ENCODE measurements at places on chromosomes 12 and 14.

GRCh38 chr12:48982397-48983080, 4.4 kb downstream of the WNT1 start:
- DNase-seq, result no peak

DNA sequence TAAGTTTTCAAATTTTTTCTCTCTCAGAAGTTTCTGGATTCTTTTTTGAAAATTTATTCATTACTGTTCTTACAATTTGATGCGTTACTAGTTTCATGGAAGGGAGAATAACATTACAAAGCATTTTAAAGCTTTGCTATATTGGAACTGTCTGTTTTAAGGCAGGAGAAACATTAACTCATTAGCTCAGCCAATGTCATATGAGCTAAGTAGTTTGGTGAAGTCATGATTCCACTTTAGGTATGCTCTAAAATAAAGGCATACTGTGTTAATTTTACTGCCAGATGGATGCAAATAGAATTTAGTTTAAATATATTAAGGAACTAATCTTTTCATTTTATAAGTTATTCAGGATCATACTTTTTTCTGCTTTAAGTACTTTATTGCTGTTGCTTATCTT, 46.0 kb downstream of the ARID2 start:
- DNase-seq, result no peak

GRCh38 chr14:52783206-52783605, 8.2 kb downstream of the GNPNAT1 start:
- no peak for DNase-seq

DNA sequence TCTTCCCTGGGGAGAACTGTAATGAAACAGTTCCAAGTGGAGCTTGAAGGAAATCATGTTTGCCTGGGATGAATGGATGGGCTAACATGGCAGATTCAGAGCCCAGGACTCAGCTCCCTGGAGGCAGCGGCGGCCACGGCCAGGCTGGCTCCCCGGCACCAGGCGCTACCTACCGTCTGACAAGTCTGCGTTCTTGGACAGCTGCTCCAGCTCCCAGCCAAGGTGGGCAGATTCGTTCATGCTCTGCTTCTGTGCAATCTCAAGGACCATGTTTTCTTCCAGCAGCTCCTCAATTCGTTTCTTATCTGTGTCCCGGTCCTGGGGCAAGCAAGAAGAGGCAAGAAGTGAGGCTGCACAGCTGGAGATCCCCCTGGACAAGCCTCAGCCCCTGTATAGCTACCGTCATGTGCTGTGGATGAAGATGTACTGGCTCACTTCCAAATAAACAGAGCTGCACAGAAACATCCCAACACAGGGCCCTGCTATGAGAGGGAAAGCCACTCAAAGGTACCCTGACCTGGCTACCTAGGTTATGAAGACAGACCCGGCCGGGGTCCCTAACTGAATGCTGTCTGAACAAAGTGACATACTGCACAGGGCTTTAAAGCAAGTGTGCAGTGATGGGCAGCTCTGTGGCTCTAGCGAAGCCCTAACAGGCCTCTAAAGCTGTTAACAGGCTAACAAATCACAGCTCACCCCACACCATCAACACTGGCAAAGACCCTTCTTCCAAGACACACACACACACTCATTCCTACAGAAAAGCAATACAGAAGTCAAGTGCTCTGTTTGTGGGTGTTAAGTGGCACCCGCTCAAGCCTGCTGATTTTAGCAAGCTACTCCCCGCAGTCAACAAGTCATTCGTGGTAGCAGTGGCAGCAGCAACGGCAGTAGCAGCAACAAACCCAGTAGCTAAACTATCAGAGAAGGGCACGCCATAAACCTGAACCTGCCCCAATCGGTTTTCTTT, 80.4 kb upstream of the GPR68 start:
- no peak for DNase-seq

DNA sequence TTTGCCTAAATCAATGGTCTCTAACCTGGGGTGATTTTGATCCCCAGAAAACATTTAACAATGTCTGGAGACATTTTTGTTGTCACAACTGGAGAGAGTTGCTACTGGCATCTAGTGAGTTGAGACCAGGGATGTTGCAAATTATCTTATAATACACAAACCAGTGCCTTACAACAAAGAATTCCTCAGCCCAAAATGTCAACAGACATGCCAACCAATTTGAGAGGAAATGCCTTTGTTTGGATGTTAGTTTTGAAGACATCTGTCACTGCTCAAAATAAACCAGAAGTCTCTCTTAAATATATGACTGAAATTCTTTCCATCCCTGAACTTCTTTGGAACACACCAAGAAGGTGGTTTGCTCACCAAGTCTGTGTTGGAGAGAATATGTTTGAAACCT, 336.9 kb upstream of the ATP2B1 start:
- no peak for DNase-seq

DNA sequence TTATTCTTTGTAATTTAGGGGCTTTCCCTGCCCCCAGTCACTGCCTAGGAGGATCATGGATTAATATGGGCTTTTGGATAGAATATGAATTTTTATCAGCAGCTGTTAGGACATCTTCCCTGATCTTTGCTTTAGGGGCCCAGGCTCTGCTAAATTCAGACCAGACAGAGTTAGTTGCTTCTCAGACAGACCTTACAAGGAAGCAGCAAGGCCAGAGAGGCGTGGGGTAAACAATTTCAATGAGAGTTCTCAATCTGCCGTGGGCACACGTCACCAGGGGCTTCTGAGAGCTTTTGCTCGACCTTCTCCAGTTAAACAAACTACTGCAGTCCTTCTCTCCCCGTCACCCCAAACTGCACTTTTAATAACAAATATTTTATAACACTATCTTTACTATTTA, 27.7 kb downstream of the FGF6 start:
- no peak for DNase-seq

DNA sequence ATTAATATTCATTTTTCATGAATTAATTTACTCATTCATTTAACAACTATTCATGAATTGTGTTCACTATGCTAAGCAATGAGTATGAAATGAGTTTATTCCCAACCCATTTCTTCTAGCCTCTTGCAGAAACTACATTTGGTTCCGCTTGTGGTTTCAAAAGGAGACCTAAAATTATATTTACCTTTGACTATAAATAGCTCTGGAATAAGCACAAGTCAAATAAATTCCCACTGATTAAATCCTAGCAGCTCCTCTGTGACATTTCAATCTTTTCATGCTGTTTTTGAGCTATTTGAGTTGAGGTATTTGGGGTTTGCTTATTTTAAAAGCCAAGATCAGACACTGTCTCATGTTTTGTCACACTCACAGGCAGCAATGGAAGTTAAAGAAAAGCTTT, 46.9 kb downstream of the DUSP6 start:
- no peak for DNase-seq

DNA sequence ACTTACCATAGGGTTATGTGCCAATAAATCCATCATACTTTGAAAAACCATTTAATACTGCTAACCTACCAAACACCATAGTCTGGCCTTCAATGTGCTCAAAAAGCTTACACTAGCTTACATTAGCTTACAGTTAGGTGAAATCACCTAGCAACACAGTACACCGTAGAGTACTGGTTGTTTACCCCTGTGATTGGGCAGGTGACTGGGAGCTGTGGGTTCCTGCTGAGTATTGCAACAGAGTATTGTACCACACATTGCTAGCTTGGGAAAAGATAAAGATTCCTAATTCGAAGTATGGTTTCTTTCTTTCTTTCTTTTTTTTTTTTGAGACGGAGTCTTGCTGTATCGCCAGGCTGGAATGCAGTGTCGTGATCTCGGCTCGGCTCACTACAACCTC, 5.6 kb downstream of the ATP5MC2 start:
- DNase-seq, result no peak

- no peak for DNase-seq
Observed at GRCh38 chr12:75564398-75564797, 53.0 kb upstream of the KRR1 start.

- DNase-seq, result no peak
Observed at GRCh38 chr12:95484524-95484923, 10.6 kb downstream of the METAP2 start.

- DNase-seq, result no peak
Observed at GRCh38 chr12:15688202-15688736, 100.9 kb downstream of the EPS8 start.

DNA sequence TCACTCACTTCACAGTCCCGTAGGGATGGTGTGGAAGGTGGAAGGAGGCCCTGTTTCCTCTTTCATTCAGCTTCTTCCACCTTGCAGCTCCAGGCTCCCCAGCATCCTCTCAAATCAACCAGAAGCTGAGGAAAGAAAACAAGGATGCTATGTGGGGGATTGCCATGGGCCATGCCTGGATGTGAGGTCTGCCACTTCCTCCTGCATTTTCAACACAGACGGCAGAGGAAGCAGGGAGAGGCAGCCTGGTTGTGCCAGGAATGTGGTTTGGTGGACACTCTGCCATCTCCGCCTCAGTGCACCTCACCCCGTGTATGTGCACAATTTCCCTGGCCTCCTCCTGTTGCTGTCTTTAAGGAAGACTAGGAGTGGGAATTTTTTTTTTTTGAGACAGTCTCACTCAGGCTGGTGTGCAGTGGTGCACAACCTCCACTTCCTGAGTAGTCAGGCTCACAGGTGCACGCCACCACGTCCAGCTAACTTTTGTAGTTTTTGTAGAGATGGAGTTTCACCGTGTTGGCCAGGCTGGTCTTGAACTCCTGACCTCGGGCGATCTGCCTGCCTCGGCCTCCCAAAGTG, 99.2 kb downstream of the SLC15A4 start:
- no peak for DNase-seq

DNA sequence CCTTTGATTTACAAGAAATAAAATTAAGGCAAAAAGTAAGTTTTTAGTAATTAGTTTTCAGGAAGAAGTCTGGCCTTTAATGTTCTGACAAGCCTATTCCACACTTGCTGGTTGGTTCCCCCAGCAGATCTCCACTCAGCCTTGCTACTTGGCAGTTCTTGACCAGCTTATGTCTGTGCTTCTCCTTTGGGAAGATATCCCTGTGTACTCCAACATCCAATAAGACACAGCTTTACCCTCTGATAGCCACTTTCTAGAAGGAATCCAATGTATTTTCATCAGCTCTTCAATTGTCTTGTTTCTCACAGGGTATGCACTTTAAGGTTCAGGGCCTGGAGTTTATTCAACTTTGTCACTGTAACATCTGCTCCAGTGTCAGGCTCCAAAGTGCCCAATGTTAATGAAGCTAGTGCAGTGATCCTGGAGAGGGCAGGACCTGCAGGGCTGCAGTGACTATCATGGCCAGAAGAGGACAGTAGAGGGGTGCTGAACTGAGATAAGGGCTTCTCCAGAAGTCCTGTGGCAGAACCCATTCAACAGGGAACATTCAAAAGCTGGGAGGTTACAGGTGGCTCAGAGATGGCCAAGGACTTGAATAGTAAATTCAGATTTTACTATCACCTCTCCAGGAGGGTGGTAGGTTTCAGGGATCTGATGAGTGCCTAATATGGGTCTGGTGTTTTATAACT, 22.9 kb downstream of the JKAMP start:
- no peak for DNase-seq

DNA sequence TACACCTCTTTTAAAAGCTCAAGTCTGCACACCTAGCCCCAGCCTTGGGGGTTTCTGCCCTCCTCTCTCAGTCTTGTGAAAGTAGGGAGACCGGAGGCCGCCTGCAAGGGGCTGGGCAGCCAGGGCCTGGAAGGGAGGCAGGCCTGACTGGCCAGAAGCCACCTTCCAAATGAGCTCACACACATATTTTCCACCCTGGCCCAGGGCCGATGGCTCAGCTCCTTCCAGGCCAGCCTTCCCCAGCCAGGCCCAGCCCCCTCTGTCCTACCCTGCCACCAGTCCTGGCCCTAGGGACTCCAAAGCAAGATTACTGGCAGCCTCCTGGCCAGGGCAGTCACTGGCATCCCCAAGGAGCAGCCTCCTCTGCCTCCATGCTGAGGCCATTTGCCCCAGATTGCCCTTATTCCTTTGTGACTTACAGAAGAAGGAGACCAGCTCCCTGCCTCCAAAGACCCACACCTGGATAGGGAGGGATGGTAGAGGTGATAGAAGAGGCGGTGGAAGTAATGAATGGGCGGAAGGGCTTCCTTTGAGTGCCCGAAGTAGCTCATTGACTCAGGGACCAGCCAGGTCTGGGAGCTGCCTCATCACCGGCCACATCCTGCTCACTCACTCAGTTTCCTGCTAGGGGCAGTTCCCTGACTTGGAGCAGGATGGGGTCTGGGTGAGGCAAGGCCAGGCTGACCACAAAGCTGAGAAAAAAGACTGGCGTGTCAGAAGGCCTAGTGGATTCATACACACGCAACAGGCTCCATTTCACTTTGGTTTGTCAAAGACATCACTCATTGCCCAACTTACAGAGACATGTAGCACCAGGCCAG, 14.8 kb downstream of the MMP14 start:
- DNase-seq, result no peak

- DNase-seq, result no peak
Observed at GRCh38 chr12:71702590-71702989, 16.7 kb downstream of the TMEM19 start.

DNA sequence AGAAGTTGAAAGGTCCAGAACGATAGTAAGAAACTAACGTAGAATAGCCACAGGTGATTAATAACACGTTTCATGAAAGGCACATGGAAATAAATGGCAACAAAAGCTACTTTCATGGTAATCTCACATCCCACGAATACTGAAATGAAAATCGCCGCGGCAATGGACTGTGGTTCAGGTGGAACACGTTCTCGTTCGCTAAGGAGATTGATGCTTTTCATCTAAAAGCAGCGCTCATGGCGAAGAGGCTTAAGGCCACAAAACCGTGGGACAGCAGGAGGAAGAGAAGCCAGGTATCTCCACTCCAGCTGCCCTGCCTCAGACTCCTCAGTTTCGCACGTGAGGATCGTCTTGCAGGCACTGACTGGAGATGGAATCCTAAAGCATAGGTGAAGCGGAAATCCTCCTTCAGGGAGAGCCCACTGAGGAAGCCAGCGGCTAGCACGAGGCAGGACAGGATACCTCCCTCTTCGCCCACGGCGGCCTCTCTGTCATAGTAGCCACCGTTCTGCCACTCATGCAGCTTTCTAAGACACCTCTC, 696 bp upstream of the GPHN start:
- DNase-seq, result no peak

GRCh38 chr12:2183556-2184541, 131.1 kb downstream of the CACNA1C start:
- DNase-seq, result no peak

- DNase-seq, result no peak
Observed at GRCh38 chr12:29376118-29376517, 4.9 kb downstream of the ERGIC2 start.

- no peak for DNase-seq
Observed at GRCh38 chr12:84637926-84638325, 274.7 kb downstream of the SLC6A15 start.

DNA sequence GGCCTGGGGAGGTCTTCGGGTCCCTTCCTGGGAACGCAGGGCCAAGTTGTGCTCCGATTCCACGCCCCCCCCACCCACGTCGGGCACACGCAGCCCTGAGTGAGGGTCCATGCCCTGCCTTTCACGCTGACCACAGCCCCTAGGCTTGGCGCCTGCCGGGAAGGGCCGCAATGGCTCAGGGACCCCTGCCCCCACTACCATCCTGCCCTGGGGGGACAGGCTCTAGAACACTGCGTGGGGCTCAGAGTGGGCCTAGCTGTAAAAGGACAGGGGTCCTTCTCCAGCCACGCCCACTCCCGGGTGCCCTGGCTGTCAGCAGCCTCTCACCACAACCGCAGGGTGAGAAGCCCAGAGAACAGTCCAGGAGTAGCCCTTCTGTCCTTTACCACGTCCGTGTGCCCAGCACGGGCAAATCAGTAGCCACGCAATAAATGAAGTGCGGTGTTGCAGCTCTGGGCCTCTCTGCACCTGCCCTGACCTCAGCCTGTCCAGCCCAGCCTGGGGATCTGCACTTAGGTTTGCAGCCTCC, 9.4 kb upstream of the GPR68 start:
- DNase-seq, result no peak

- DNase-seq, result no peak
Observed at GRCh38 chr14:71143381-71144290, 236.4 kb downstream of the PCNX1 start.
